Lung (tissue), 17 donors: ENCODE measurements at places on chromosomes 7 and 10. TPM values are rescaled to one million over a fixed set of nuclear protein-coding genes. Genes with fewer than 3 reads are reported as not detected.
A peak's percentile ranks its signal among the peaks of the same experiment; 100 is the strongest.

GRCh38 chr10:77526868-77527617, 110.6 kb downstream of the KCNMA1 start:
- H3K27me3 ChIP-seq, result no peaks in the 10 kb centered on the region
- peaks cover 6% of the 10 kb centered on the region for H3K4me1 ChIP-seq
- DNase-seq, result peak; percentile 69
- H3K36me3 ChIP-seq, result no peaks in the 10 kb centered on the region
- H3K27ac ChIP-seq, result no peak overlapping the region

DNA sequence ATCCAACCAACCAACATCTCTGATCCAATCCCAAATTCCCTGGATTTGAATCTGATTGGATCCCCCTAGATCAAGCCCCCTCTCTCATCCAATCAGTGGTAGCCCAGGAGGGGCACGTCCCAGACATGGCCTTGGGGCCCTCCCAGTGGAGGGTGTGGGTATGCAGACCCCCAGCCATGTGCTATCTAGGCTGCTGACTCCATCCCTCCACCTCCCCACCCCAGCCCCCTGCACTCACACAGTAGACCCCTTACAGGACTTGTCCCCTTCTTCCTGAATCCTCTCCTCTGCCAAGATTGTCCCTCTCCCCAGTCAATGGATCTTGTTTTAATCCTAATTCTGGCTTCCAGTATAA, 153.4 kb downstream of the OAT start:
- H3K4me3 ChIP-seq, result no peak overlapping the region
- H3K36me3 ChIP-seq, result no peaks in the 10 kb centered on the region
- H3K27ac ChIP-seq, result no peak overlapping the region
- DNase-seq, result no peak
- no peaks in the 10 kb centered on the region for H3K27me3 ChIP-seq
- H3K4me1 ChIP-seq, result no peaks in the 10 kb centered on the region

DNA sequence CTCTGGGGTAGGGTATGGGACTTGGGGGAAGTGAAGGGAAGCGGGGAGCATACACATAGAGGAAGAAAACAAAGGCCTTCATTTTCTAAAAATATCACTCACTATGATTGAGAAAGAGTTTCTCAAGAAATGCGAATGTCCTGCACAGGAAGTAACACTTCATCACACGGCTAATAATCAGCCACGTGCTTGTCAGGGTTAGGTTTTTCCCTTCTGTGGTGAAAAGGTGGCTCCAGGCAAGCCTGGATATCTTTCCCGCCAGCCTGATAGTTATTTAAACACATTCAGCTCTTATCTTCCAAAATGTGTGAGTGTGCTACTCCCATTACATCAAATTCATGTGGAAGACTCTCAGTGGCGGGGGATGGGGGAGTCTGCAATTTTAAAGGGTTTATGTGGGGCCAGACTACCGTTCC, 166.4 kb upstream of the ADO start:
- peak; percentile 74 for DNase-seq
- no peaks in the 10 kb centered on the region for H3K27me3 ChIP-seq
- H3K36me3 ChIP-seq, result no peaks in the 10 kb centered on the region
- H3K4me1 ChIP-seq, result peaks cover 3% of the 10 kb centered on the region

The HTR7 gene
- total RNA-seq, result 0.65 TPM

The FRMD4A gene
- total RNA-seq, result 39.7 TPM

The CYP3A5 gene
- 11.0 TPM for total RNA-seq

- DNase-seq, result no peak
- H3K4me3 ChIP-seq, result no peak overlapping the region
- no peaks in the 10 kb centered on the region for H3K27me3 ChIP-seq
Observed at GRCh38 chr10:56318816-56319215, 42.2 kb downstream of the ZWINT start.

The SOSTDC1 gene
- total RNA-seq, result 6.1 TPM

- no peaks in the 10 kb centered on the region for H3K4me1 ChIP-seq
- no peaks in the 10 kb centered on the region for H3K27me3 ChIP-seq
- no peaks in the 10 kb centered on the region for H3K36me3 ChIP-seq
- H3K4me3 ChIP-seq, result no peak overlapping the region
- no peak for DNase-seq
Observed at GRCh38 chr7:51261950-51262795, 54.4 kb downstream of the COBL start.

- no peaks in the 10 kb centered on the region for H3K36me3 ChIP-seq
- no peaks in the 10 kb centered on the region for H3K27me3 ChIP-seq
- no peak overlapping the region for H3K27ac ChIP-seq
Observed at GRCh38 chr7:124275411-124275810, 242.5 kb upstream of the TMEM229A start.

DNA sequence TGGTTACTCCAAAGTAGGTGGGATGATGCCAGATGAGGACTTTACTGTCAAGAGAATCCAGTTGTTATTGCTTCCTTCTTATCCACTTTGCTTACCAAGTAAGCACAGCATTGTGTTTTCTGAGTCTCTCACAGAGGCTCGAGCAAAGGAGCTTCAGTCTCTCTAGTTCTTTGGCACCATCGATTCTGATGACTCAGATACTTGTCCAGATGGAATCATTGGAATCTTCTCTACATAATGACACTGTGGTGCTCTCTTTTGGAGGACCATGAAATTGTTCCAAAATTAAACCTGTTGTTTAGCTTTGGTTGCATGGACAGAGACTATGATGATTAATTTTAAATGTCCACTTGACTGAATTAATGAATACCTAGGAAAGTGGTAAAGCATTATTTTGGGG, 132.6 kb downstream of the NXPH1 start:
- H3K36me3 ChIP-seq, result no peaks in the 10 kb centered on the region
- no peak overlapping the region for H3K27ac ChIP-seq
- H3K4me1 ChIP-seq, result no peaks in the 10 kb centered on the region
- DNase-seq, result no peak
- no peaks in the 10 kb centered on the region for H3K27me3 ChIP-seq
- H3K4me3 ChIP-seq, result no peak overlapping the region

The SPDYE3 gene
- not detected for total RNA-seq

The UPK3BL1 gene
- 11.2 TPM for total RNA-seq

- no peak for DNase-seq
- no peaks in the 10 kb centered on the region for H3K4me1 ChIP-seq
- no peak overlapping the region for H3K4me3 ChIP-seq
- no peak overlapping the region for H3K27ac ChIP-seq
- no peaks in the 10 kb centered on the region for H3K36me3 ChIP-seq
- H3K27me3 ChIP-seq, result no peaks in the 10 kb centered on the region
Observed at GRCh38 chr10:68668231-68668630, 52.8 kb upstream of the CCAR1 start.

GRCh38 chr7:41000042-41000441, 702.8 kb downstream of the INHBA start:
- H3K27me3 ChIP-seq, result no peaks in the 10 kb centered on the region
- no peak overlapping the region for H3K4me3 ChIP-seq
- H3K27ac ChIP-seq, result no peak overlapping the region
- no peaks in the 10 kb centered on the region for H3K36me3 ChIP-seq
- H3K4me1 ChIP-seq, result no peaks in the 10 kb centered on the region
- no peak for DNase-seq

The MYH16 gene
- not detected for total RNA-seq
